ENCODE measurements at places on chromosomes 5 and 9.

GRCh38 chr5:38823503-38823902 is 22.3 kb upstream of the OSMR start:
- no peak for DNase-seq

- DNase-seq: no peak
These were observed 2.3 kb downstream of the GDNF start for GRCh38 chr5:37837414-37838032.

DNA sequence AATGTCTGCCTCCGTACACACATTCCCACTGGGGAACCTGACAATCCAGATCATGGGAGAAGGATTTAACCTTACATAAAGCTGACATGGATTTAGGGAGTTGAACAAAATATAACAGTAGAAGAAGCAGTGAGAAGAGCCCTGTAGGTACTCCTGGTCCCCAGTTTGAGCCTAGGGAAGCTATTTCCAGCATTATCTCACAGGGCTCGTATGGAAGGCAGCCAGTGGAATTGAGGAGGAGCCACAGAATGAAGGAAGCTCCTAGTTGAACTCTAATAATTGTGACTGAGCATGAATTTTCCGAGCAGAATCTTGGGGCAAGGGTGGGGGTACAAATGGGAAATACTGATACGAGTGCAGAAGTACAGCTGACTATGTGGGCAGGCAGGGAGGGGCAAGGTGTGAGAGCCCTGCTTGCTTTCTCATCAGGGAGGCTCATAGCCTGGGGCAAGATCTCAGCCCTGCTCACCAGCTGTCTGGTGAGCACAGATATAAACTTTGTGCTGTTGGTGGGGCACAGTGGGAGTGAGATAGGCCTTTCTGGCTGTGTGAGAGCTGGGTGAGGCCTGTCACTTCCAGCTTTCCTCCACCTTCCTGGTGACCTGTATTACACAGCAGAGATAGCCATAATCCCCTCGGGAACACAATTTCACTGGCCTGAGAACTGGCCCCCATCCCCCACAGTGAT is 290.7 kb upstream of the IL12B start:
- DNase-seq: no peak

GRCh38 chr5:180441564-180442051 is 52.6 kb upstream of the CNOT6 start:
- DNase-seq: no peak

DNA sequence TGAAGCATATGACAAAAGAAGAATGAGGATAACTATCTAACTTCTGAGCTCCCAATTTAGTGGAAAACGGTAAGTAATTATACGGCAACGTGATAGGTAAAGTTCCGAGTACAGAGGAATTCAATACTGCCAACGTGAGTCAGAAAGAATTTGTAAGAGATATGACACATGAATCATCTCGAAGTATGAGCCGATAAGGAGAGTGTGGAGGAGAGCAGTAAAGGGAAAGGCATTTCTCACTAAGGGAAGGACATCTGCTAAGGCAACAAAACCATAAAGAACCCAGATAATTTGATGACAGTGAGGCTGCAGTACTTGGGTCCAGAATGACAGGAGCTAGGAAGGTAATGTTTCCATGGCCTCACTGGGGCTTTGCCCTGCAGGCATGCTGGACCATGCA is 11.0 kb downstream of the MPDZ start:
- no peak for DNase-seq

GRCh38 chr9:116821633-116822229 is 134.6 kb downstream of the TRIM32 start:
- DNase-seq: no peak

GRCh38 chr5:181045316-181045715 is 5.2 kb downstream of the BTNL9 start:
- DNase-seq: no peak

Measured in cortex of kidney (tissue), 1 donor.